ENCODE measurements at places on chromosomes 2 and 18. TPM values are rescaled to one million over a fixed set of nuclear protein-coding genes. Genes with fewer than 3 reads are reported as not detected.

- H3K27me3 ChIP-seq, result no peaks in the 10 kb centered on the region
- H3K4me3 ChIP-seq, result no peak overlapping the region
- DNase-seq, result no peak
- H3K27ac ChIP-seq, result no peak overlapping the region
Measured at GRCh38 chr18:13589943-13590342, 136.4 kb downstream of the FAM210A start.

GRCh38 chr2:181814057-181814491, 77.5 kb upstream of the ITPRID2 start:
- no peak overlapping the region for H3K4me3 ChIP-seq
- no peak for DNase-seq
- H3K27me3 ChIP-seq, result peaks cover 6% of the 10 kb centered on the region
- no peak overlapping the region for H3K27ac ChIP-seq
- peaks cover 13% of the 10 kb centered on the region for H3K4me1 ChIP-seq

DNA sequence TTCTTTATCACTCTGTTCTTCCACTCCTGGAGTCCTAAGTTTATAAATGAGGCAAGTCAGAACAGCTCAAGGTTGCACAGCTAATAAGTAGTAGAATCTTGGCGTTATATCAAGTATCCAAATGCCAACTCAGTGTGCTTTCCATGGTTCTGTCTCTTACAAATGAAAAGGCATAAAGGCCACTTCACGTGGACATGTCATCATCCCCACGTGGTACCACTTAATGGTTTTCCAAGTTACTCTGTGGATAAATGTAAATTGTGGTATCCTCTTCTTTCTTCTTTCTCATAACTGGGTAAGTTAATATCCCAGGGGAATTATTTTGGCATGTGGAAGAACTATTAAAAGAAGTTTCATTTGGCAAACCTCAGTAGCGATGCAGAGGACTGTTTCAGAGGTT, 131.5 kb upstream of the L3MBTL4 start:
- no peaks in the 10 kb centered on the region for H3K36me3 ChIP-seq
- H3K27ac ChIP-seq, result no peak overlapping the region
- DNase-seq, result no peak

- no peak overlapping the region for H3K27ac ChIP-seq
- DNase-seq, result no peak
- H3K4me3 ChIP-seq, result no peak overlapping the region
- no peaks in the 10 kb centered on the region for H3K27me3 ChIP-seq
Measured at GRCh38 chr2:108921096-108922030, 67.7 kb downstream of the EDAR start.

- H3K27me3 ChIP-seq, result no peaks in the 10 kb centered on the region
- no peaks in the 10 kb centered on the region for H3K36me3 ChIP-seq
- H3K27ac ChIP-seq, result no peak overlapping the region
- H3K4me3 ChIP-seq, result no peak overlapping the region
- no peak for DNase-seq
Measured at GRCh38 chr2:163779970-163780597, 44.3 kb upstream of the FIGN start.

DNA sequence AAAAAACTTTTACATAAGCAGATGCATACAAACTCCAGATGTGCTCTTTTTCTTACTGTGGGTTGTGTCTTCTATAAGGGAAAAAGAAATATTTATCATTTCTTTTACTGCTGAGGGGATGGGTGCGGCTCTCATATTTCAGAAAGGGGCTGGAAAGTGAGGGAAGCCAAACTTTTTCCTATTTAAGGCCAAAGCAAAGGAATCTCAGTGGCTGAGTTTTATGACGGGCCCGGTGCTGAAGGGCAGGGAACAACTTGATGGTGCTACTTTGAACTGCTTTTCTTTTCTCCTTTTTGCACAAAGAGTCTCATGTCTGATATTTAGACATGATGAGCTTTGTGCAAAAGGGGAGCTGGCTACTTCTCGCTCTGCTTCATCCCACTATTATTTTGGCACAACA, at the start of gene COL3A1:
Gene COL3A1, plus strand, starts transcription at position 210 of the 400 bp plus-strand sequence. Its CDS starts 117 bp downstream, at position 327.
- H3K4me3 ChIP-seq, result no peak within 1 kb of the TSS
- H3K4me1 ChIP-seq, result peaks cover 7% of the 10 kb centered on the region
- H3K36me3 ChIP-seq, result no peaks in the 10 kb centered on the region

PCARE gene
- total RNA-seq, result not detected

LCT gene
- total RNA-seq, result 0.08 TPM

ARHGAP15 gene
- total RNA-seq, result 167 TPM

ALK gene
- total RNA-seq, result not detected

All from activated CD4-positive, alpha-beta memory T cell treated with anti-CD3 and anti-CD28 coated beads, Interleukin-2, amount 10 ng/mL, durations not matched to agents 7 days and 5 days (primary cell).